Endothelial cell of umbilical vein (primary cell): ENCODE measurements at places on chromosomes 5 and 9.

GRCh38 chr9:121910491-121911040 is 182.5 kb downstream of the TTLL11 start:
- peaks cover 8% of the 10 kb centered on the region for H3K4me1 ChIP-seq
- no peak overlapping the region for H3K27ac ChIP-seq
- H3K36me3 ChIP-seq, result no peaks in the 10 kb centered on the region

GRCh38 chr5:68673823-68674180 is 420.0 kb upstream of the SLC30A5 start:
- no peak overlapping the region for H3K27ac ChIP-seq
- peaks cover 2% of the 10 kb centered on the region for H3K27me3 ChIP-seq
- no peaks in the 10 kb centered on the region for H3K36me3 ChIP-seq
- H3K4me1 ChIP-seq, result no peaks in the 10 kb centered on the region
- no peak for DNase-seq

DNA sequence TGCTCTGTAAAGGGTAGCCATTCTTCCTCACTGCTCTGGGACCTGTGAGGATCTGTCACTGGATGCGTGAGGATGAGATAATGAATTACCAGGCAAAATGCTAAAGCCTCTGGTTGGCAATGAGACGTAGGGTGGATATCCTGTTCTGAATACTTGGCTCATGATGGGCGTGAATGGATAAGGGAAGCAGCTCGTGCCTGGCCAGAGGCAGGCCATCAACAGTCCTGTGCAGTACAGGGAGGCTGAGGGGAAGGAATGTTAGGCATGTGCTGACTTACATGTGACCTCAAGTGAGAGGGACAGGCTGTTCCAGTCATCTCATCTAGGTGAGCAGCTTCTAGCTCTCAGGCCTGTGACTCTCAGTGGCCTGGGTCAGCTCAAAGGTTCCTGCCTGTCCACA is 172.8 kb downstream of the CARTPT start:
- no peak overlapping the region for H3K27ac ChIP-seq
- no peaks in the 10 kb centered on the region for H3K4me1 ChIP-seq
- no peak for DNase-seq

DNA sequence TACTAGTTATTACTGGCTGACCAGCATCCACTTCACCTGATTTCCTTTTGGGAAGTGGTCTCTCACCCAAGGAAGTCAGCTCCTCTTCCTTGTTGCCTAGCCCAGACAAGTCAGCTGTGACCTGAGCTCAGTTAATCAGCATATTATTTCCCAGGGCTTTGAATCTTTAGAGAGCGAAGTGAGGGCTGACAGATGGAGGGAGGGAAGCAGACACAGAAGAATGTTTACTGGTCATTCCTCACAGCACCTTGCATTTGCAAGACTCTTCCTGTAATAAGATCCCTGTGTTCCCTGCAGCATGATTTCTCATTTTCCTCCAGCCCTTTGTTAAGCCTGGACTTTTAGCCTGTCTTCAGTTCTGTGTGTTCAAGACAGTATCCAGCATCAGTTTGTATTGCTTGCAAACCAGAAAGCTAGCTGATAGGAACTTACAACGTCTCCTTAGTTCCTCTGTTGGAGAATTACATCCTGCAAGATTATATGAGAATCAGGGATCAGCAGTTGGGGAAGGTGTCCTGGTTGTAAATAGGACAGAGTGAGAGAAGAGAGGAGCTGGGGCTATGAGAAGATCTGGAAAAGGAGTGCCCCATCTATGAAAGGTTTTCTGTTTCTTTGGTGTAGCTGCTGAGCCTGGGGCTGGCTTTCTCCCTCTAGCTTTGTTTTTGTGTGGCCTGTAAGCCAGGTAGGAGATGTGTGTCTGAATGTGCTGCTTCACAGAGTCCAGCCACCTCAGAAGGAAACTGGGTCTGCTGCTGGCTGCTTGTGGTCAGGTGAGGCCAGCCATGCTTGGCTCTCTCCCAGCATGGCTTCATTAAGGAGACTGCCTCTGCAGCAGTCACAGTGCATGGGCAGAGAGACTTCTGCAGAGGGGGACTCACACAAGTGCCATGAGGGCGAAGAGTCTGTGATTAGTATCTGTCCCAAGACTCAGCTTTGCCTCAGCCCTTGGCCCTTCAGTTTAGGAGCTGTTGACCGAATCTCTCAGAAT is 50.3 kb downstream of the MAN2A1 start:
- H3K27me3 ChIP-seq, result no peaks in the 10 kb centered on the region
- no peaks in the 10 kb centered on the region for H3K36me3 ChIP-seq
- H3K4me1 ChIP-seq, result peaks cover 16% of the 10 kb centered on the region
- H3K4me3 ChIP-seq, result no peak overlapping the region
- DNase-seq, result peak; percentile 56

GRCh38 chr9:121558473-121558872 is 58.8 kb upstream of the GGTA1 start:
- H3K4me3 ChIP-seq, result no peak overlapping the region
- no peaks in the 10 kb centered on the region for H3K27me3 ChIP-seq
- no peaks in the 10 kb centered on the region for H3K36me3 ChIP-seq
- H3K4me1 ChIP-seq, result peaks cover 20% of the 10 kb centered on the region
- peak overlapping the region; percentile 83 for H3K27ac ChIP-seq
- DNase-seq, result no peak

DNA sequence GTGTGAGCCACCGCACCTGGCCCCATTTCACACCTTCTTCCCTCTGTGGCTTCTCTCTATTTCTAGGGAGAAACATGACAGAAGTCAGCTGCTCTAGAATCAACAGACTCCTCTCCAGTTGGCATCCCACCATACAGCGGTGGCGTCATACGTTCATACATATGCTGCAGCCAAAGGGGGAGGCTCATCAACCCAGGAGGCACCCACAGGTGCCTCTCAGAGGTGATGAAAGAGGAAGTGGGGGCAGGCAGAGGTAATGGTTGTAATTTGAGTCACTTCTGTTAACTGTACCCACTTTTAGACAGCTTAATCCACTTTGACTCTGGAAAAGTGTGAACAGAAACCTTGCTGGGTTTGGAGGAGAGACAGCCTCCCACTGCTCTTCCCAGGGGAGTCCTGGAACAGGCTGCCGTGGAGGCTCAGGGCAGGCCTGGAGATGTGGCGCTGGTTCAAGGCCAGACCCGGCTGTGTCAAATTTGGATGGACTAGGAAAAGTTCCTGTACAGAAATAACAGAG is 47.3 kb upstream of the SUB1 start:
- H3K27ac ChIP-seq, result no peak overlapping the region
- no peak for DNase-seq
- H3K4me1 ChIP-seq, result no peaks in the 10 kb centered on the region
- no peaks in the 10 kb centered on the region for H3K27me3 ChIP-seq
- no peaks in the 10 kb centered on the region for H3K36me3 ChIP-seq
- H3K4me3 ChIP-seq, result no peak overlapping the region

GRCh38 chr5:2387634-2388325 is 363.7 kb downstream of the IRX2 start:
- no peaks in the 10 kb centered on the region for H3K27me3 ChIP-seq
- no peak overlapping the region for H3K27ac ChIP-seq
